Heart left ventricle (tissue), 16 donors: ENCODE measurements at places on chromosomes 16 and 17. TPM values are rescaled to one million over a fixed set of nuclear protein-coding genes. Genes with fewer than 3 reads are reported as not detected.

The MGAT5B gene
- total RNA-seq = not detected

DNA sequence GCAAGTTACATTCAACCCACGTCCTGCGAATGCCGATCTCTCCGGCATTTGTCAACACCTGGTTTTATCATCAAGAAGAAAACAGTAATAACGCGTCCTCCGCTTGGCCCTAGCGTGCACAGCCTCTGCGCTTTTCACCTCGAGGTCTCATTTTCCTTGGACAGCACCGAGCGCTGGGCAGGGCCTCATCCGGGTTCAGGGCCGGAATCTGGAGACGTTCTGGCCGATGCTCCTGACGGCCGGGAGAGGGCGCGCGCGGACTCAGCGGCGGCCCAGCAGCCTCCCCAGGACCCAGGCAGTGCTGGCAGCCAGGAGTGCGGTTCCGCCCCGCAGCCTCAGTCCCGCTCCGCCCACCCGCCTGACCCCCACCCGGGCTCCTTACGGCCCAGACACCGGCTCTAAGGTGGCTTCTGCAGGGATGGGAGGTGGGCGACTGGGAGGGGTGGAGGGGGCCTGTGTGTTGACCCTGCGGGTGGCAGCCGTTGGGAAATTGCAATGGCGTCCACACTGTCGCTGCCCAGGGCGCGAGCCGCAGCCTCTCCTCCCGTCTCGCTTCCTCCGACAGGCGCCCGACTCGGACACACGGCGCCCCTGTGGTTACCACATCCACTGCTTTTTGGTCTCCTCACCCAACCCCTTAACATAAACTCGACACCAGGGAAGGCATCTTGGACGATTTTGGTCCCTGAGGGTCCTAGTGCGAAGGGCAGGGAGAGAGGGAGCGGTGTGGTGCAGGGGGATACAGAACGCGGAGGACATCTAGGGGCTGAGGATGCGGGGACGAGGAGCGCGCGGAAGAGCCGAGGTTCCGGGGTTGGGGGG lies 7.4 kb upstream of the FLYWCH1 start:
- DNase-seq = peak; percentile 89

- DNase-seq = no peak
Measured at GRCh38 chr17:55171634-55172328, 93.0 kb upstream of the HLF start.

GRCh38 chr16:61181982-61182381 lies 854.3 kb downstream of the CDH8 start:
- no peak for DNase-seq

GRCh38 chr16:78720416-78720815 lies 621.0 kb downstream of the WWOX start:
- no peak for DNase-seq
